ENCODE measurements at places on chromosomes 2 and 18.

- DNase-seq, result no peak
These were observed 45.0 kb upstream of the ASXL3 start for GRCh38 chr18:33532978-33533377.

DNA sequence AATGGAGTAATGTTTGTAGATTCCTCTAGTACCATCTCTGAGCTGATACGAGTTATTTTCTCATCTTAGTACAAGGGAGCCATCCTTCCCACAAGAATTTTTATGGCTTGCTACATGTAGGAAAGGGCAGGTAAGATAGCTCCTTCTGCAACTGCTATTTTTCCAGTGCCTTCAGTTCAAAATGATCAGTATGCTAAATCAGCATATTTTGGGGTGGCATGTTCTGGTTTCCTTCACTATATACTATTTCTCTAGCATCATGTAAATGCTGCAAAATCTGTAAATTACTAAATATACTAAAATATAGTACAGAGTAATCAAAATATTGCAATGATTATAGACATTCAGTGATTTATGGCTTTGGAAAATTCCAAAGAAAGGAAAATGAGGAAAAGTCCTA is 1230.0 kb upstream of the CHAC2 start:
- DNase-seq, result no peak

GRCh38 chr2:223500709-223501108 is 101.5 kb downstream of the SCG2 start:
- no peak for DNase-seq

DNA sequence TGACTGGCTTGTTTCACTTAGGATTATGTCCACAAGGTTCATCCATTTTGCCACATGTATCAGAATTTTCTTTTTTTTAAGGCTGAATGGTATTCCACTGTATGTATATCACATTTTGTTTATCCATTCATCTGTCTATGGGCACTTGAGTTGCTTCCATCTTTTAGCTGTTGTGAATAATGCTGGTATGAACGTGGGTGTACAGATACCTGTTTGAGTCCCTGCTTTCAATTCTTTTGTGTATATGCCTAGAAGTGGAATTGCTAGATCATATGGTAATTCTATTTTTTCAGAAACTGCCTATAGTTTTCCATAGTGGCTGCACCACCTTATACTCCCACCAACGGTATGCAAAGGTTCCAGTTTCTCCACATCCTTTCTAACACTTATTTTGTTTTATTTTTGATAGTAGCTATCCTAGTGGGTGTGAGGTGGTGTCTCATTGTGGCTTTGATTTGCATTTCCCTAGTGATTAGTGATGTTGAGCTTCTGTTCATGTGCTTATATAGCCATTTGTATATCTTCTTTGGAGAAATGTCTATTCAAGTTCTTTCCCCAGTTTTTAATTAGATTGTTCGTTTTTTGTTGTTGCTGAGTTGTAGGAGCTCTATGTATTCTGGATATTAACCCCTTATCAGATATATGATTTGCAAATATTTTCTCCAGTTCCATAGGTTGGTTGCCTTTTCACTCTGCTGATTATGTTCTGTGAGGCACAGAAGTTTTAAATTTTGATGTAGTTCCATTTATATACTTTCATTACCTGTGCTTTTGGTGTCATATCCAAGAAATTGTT is 40.7 kb downstream of the TTC39C start:
- no peak for DNase-seq

GRCh38 chr2:227163998-227164762 is at the start of the genes COL4A3 and COL4A4:
Gene COL4A3, plus strand, starts transcription at chr2:227164624. Its CDS starts 103 bp downstream, at chr2:227164727.
Gene COL4A4, minus strand, starts transcription at chr2:227164205. Its CDS starts 16,722 bp downstream, at chr2:227147483.
- DNase-seq, result no peak

DNA sequence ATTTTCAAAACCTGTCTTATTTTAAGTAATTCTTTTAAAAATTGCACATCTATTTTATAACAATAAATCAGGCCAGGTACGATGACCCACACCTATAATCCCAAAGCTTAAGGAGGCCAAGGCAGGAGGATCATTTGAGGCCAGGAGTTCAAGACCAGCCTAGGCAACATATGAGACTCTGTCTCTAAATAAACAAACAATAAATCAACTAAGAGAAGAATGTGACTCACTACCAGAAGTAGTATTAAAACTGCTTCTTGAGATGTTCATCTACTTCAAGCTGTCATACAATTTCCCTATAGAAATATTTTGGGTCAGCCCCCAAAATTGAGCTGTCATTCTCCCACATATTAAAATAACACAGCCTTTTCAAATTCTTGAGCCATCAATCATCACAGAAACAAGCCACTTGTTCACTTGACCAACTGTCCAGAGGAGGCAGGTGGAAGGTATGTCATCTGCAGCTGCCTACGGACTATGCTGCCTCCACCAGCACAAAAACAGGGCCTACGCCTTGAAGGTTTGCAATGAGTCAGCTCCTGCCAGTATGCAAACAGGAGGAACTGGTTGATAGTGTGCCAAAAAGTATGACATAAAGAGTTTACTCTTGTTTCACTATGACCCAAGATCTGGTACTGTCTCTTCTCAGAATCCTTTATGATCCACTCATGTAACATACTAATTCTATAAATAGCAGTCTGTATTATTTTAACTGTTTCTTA is 33.6 kb downstream of the KIDINS220 start:
- no peak for DNase-seq

DNA sequence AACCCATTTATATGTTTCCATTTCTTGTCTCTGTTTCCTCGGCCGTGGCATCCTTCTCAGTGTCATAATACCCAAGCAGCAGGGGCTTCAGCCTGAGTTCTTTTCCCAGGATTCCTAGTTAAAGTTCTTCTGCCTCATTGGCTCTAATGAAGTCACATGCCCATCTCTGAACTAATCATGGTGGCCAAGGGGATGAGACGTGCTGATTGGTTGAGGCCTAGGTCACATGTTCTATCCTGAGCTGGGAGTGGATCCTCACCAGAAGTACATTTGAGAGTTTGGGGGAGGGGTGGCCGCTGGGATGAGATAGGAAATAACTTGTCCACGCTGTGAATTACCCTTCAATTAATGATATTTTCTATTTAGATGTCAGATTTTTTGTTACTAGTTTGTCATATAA is 3.8 kb upstream of the UGT1A5 start:
- DNase-seq, result no peak

DNA sequence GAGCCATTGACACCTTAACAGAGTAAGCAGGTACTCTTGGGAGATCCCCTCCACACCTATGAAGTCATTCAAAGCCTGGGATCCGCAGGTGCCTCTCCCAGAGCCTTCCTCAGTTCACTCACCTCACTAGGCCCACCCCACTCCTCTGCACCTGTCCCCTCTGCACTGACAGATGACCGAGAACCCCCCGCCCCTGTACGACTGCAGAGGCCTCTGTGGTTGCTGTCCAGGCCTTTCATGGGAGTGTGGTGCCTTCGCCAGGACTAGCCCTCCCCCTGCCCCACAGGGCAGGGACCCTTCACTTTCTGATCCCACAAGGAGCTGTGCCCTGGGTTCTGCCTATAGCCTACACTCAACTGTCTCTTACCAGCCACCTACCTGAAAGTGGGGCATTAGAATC is 238.5 kb downstream of the ZBTB7C start:
- DNase-seq, result no peak

- DNase-seq, result no peak
These were observed 57.7 kb downstream of the ASAP2 start for GRCh38 chr2:9264301-9264700.

- DNase-seq, result peak; percentile 48
These were observed 313.3 kb downstream of the AGAP1 start for GRCh38 chr2:235806986-235807750.

- no peak for DNase-seq
These were observed 42.6 kb upstream of the RAPGEF4 start for GRCh38 chr2:172693037-172693436.

- DNase-seq, result no peak
These were observed 253.5 kb downstream of the DCDC2C start for GRCh38 chr2:3956892-3957291.

- no peak for DNase-seq
These were observed 15.8 kb downstream of the PMAIP1 start for GRCh38 chr18:59915606-59916005.

GRCh38 chr2:71951083-71951468 is 196.6 kb downstream of the CYP26B1 start:
- DNase-seq, result no peak

- no peak for DNase-seq
These were observed 8.6 kb downstream of the KLF7 start for GRCh38 chr2:207157162-207157481.

DNA sequence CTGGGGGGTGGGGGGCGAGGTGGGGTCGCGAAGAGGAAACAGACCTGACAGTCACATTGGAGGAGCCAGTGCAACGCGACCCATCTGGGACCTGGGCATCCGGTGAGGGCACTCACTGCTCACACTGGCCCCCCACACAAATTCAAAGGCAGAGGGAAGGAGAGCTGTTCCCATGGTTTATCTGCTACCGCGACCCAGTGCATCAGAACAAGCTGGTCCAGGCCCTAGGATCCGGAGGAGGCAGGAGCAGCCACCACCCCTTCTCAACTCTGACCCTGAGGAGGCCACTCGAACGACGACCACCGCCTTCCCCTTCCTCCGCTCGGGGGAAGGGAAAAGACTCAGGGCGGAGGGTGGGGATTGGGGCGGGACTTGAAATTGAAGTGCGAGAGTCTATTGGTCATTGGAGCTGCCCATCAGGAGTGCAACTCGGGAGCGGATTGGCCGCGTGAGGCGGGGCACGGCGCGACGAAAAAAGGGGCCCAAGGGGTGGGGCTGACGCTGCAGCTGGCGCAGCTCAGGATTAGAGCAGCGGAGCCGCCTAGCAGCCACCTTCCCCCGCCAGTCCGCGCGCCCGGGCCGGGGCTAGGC is at the start of gene CDK5R2:
TSS of gene CDK5R2 (plus strand) at position 526 of the 591 bp plus-strand sequence. CDS start 155 bp downstream, outside the sequence.
- DNase-seq, result peak; percentile 80

GRCh38 chr2:122326471-122326870 is 571.0 kb downstream of the TSN start:
- DNase-seq, result no peak

GRCh38 chr2:122414902-122415301 is 659.5 kb downstream of the TSN start:
- no peak for DNase-seq

GRCh38 chr2:235032466-235032865 is 80.6 kb downstream of the SH3BP4 start:
- no peak for DNase-seq

GRCh38 chr2:127423478-127423843 is 5.2 kb downstream of the PROC start:
- DNase-seq, result no peak

DNA sequence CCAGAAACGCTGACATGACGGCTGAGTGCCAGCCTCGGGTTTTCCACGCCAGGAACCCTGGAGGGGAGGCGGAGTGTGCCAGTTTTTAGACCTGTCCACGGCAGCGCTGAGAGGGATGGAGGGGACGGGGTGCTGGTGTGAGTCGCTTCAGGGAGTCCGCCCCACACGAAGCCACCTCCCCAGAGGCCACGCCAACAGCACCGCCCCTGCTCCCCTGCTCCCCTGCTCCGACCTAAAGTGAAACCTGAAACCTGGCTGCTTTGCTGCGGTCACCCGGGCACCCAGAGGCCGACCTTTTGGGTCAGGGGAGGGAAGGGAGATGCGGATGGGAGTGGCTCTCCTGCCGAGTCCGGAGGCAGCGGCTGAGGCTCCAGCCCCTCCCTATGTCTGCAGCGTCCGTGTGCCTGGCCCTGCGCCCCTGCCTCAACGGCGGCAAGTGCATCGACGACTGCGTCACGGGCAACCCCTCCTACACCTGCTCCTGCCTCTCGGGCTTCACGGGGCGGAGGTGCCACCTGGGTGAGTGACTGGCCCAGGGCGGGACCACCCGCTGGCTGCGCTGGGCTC is 38.1 kb downstream of the SNED1 start:
- DNase-seq, result no peak

- DNase-seq, result peak; percentile 85
These were observed 365.2 kb downstream of the DSEL start for GRCh38 chr18:67151366-67151765.

- DNase-seq, result no peak
These were observed 883.7 kb downstream of the TSN start for GRCh38 chr2:122639176-122639575.
